Right renal cortex interstitium (tissue), 3 donors: ENCODE measurements at places on chromosomes 6 and 20. TPM values are rescaled to one million over a fixed set of nuclear protein-coding genes. Genes with fewer than 3 reads are reported as not detected.

Gene GABRR1
- polyA plus RNA-seq = 1.4 TPM

Gene SRXN1
- 14.4 TPM for polyA plus RNA-seq

Gene FABP7
- polyA plus RNA-seq = 0.34 TPM

Gene RFX6
- polyA plus RNA-seq = not detected

Gene TFAP2A
- polyA plus RNA-seq = 27.9 TPM

Gene MUCL3
- polyA plus RNA-seq = 0.03 TPM

Gene TCFL5
- 13.0 TPM for polyA plus RNA-seq

Gene SLC17A4
- 1.0 TPM for polyA plus RNA-seq

- DNase-seq = no peak
These were observed 111.2 kb upstream of the OPRM1 start for GRCh38 chr6:153927867-153928266.

DNA sequence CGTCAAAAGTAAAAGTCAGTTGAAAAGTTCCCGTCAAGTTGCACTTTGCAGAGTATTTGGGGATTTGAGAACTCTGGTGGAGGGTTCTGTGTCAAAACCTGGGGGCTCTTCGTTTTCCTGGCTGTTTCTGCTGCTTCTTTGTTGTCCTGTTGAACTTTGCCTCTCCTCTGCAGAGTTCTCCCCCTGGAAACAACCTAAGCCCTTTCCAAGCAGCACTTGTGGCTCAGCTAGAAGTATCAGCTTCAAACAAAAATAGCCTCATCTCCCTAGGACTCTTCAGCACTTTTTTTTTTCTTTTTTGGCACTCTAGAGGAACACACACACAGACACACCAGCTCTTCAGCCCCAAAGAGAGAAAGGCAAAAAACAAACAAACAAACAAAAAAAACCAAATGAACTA lies at the start of gene TRDN:
Gene TRDN (minus strand): TSS at position 169 of the 400 bp plus-strand sequence. CDS start 175 bp downstream, outside the sequence.
- DNase-seq = no peak

DNA sequence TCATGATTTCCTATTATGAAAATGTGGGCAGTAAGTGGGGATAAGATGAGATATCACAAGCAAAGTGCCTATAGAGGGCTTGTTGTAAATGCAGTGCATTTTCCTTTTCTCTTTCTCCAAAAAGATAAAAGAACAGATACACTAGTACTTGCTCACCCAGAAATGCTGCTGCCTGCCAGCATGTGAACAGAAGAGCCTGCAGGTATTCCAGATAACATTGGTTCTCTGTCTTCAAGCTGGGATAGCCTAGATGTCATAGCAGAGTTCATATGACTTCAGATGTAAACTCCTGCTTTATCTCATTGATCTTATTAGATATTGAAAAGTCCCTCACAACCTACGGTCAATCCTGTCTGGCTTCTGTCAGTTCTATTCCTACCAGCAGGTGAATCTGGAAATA lies 123.7 kb downstream of the TMEM200A start:
- DNase-seq = no peak

GRCh38 chr20:37229357-37229756 lies 32.3 kb downstream of the GHRH start:
- no peak for DNase-seq

GRCh38 chr20:3250091-3250504 lies 11.1 kb upstream of the SLC4A11 start:
- DNase-seq = no peak

GRCh38 chr6:95143408-95144180 lies 433.7 kb upstream of the MANEA start:
- DNase-seq = no peak

GRCh38 chr6:109076377-109076776 lies 18.3 kb downstream of the SESN1 start:
- DNase-seq = no peak

DNA sequence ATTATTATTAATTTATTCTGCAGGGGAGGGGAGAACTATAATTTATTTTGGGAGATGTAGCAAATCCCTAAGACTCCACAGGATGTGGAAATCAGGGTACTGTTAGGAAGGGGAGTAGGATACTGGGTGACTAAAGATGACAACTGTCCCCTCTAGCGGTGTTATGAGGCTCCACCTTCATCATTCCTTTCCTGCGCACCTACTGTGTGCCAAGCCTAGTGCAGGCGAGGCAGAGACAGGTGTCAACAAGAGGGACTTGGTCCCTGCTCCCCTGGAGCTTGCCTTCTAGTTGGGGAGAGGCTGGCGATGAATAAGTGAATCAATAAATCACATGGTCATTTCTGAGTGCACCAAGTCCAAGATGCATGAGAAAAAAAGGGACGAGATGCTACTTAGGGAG lies 65.5 kb downstream of the STK35 start:
- no peak for DNase-seq

DNA sequence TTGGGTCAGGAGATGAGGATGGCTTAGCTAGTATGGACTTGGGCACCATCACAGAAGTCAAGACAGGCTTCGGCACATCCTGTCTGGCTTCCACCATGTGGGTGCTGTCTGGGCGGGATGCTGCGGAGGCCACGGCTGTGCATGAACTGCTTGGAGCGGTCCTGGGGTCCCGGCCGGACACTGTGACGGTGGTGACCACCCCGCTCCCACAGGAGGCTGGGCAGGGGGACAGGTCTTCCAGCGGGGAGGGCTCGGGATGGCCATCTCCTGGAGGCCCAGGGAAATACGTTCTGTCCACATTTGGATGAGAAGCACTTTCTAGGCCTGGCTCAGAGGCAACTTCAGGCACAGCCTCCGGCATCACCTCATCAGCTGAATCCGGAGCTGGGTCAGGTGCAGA lies 32.1 kb upstream of the TCFL5 start:
- DNase-seq = no peak

DNA sequence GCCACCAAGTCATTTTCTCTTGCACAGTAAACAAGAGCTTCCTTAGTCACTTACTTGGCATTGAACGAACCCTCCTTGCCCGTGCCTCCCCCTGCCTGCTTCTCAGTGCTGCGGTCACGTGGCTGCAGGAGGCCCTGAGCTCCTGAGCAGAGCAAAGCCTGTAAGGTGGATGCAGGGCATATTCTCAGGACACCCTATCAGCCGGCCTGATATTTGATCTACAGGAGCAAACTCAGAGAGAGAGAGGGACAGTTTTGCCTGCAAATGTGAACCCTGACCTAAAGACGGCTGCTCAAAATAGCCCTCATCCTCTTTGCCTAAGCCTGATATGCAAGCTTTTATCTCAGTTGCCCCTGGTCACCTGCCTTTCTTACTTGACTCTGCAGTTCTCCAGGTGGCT lies 93.0 kb upstream of the POPDC3 start:
- no peak for DNase-seq

DNA sequence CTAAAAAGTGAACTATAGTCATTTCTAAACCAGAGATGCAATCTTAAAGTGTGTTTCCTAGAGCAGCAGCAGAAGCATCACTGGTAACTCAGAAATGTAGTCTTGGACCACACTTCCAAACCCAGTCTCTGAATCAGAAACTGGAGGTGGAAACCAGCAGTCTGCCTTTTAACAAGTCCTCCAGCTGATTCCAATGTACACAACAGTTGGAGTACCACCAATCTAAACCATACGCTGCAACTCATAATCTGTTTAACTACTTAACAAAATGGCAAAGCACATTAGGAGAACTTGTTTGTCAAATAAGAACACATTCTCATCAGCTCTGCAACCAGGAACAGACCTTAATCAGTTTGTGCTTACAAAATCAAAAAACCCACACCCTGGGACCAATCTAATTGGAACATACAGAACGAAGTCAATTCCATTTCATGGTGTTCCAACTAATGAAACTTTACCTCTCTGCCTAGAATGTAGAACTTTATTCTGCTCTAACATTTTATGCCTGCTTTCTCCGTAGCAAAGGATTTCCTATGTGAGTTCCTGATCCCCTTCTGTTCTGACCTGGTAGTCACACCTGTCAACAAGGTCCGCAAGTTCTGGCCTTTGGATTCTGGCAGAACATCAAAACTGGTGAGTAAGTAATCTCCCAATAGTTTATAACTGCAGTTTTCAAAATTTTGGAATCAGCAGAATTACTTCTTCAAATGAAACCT lies 390.4 kb downstream of the HTR1B start:
- no peak for DNase-seq
